NCI-H1436 (cell line): ENCODE measurements at places on chromosomes 7 and 10.
A peak's percentile ranks its signal among the peaks of the same experiment; 100 is the strongest.

GRCh38 chr10:9052767-9053166 lies 998.3 kb downstream of the GATA3 start:
- DNase-seq: no peak

- no peak for DNase-seq
Measured at GRCh38 chr7:38451840-38452239, 178.4 kb upstream of the TARP start.

DNA sequence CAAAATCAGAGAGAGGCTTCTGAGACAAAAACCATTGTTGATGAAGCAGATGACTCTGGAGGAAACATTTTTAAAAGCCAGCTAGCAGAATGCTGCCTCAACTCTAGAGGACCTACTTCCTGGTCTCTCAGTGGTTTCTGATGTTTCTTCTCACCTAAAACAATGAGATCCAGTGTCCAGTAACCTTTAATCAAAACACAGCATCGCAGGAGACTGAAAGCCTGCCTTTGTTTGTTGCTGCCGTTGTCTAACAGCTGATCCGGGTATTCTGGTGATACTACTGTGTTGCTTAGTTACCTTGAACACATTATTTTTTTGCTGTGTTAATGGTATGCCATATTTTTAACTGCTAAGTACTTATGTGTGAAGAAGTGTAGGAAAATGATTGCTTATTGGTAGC lies 70.9 kb downstream of the WIPF3 start:
- no peak for DNase-seq

DNA sequence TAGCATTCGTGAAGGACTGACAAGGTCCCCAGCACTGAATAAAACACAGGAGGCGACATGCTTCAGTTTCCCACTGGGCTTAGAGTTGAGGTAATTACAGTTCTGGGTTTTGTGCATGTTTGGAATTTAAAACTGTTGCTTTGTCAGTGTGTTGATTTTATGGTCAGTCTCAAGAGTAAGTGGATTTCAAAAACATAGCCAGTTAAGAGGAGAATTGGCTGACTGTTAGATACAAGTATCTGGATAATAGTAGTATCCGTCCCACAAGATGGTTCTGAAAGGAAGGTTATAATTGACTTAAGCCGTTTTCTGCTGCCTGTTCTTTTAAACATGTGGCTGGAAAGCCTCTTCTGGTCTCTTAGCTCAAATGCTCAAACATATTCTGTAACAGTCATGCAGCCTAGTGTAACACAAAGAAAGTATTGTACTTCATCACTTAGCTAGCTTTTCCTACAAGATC lies 170.9 kb downstream of the POLR1F start:
- DNase-seq: no peak

DNA sequence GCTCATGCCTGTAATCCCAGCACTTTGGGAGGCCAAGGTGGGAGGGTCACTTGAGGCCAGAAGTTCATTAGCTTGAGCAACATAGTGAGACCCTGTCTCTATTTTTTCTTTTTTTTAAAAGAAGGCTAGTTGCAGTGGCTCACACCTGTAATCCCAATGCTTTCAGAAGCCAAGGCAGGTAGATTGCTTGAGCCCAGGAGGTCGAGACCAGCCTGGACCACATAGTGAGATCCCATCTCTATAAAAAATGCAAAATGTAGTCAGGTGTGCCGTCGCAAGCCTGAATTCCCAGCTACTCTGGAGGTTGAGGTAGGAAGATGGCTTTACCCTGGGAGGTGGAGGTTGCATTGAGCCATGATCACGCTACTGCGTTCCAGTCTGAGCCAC lies 7.5 kb downstream of the NYAP1 start:
- DNase-seq: no peak

DNA sequence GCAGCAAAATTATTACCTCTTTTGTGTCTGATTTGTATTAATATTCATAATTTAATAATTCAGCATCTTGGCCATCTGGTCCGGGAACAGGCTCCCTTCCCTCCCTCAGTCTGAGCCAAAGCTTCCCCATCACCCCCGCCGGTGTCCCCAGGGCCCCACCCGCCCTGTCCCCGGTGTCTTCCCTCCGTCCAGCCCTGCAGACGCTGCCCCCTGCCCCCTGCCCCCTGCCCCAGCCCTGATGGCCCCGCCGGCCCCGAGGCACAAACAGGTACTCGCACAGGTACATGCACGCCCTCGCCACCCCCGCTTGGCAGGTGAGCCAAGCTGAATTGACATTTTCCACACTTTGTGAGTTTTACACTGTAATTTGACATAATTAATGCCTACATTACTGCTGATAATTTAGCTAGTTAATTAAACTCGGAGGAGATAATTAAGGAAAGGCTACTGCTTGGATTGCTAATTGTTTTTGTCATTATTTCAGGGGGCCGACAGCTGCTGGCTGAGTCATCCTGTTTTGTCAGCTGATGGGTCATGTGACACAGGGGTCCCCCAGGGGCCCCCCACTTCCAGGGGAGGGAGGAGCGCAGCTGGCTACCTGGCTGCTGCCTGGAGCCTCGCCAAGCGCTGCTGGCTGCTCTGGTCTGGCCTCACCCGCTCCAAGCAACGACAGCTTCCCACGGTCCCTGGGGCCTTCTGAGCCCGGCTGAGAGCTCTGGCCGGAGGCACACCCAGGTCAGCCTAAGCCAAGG lies 36.6 kb downstream of the MICALL2 start:
- DNase-seq: peak; percentile 96

DNA sequence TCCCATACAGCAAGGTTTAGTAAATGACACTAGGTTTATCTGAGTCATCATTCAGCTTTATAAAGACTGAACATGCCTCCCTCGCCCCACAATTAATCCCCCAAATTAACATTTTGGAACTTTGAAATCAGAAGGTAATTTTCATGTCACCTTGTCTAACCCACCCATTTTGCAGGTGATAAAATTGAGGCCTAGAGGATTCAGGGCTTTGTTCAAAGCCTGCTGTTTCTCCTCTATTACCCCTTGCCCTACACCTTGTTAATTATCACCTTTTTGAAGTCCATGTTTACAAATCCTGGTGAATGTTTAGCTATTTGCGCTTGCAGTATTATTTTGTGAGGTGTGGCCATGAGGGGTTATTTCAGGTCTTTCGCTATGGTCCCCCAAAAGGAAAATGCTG lies 120.5 kb downstream of the RTKN2 start:
- DNase-seq: no peak

DNA sequence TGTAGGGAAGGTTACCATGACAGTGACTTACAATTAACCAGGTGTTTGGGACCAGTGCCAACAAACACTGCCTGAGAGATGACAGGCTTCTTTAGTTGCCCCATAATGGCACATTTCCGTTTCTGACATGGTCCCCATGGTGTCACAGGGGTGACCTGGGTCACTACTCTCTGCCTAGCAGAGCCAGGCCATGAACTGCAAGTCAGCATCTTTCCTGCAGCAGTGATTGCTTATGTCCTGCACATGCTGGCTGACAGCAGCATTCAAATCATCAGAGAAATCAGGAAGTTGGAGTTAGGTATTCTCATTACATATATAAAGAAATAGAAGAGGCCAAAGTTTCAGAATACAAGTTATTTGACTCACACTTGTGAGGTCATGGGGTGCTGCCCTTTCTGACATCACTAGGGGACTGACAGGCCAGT lies 47.1 kb upstream of the ZNRF2 start:
- peak; percentile 53 for DNase-seq

GRCh38 chr7:140923358-140924006 lies 1.2 kb downstream of the BRAF start:
- DNase-seq: no peak

- DNase-seq: no peak
Measured at GRCh38 chr7:47488201-47488968, 93.5 kb downstream of the TNS3 start.

DNA sequence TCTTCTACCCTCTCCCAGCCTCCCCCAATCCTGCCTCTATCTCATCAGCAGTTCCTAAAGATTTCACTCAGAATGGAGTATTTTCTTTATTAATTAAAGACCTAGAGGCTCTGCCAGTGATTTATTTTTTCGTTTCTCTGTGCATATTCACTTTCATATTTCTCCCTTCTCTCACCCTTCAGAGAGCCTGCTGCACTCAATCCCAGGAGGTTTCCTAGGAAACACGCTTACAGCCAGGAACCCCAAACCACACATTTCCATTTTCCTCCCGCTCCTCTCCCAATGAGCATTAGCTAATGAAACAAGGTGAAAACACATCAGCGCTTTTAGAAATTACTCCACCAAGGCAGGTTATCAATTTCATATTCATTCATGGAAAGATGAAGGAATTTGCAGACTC lies 180.2 kb downstream of the FRMD4A start:
- DNase-seq: no peak
